ENCODE measurements at places on chromosomes 13 and 19.

DNA sequence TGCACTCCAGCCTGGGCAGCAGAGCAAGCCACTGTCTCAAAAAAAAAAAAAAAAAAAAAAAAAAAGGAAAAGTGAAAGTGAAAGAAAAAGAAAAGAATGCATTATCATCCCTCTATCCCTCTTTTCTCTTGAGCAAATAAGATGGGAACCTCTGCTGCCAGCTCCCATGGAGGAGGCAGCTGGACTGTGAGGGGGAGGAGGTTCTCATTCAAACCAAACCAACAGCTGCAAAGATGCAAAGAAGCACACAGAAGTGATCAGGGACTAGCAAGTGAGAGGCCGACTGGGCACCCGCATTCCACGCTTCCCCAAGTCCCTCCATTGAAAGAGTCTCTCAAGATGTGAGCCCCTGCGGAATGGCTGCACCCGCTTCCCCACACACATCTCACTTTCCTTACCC is 63.5 kb downstream of the TSHZ3 start:
- no peak for DNase-seq

- DNase-seq, result no peak
Measured at GRCh38 chr19:45457776-45458175, 10.0 kb upstream of the FOSB start.

DNA sequence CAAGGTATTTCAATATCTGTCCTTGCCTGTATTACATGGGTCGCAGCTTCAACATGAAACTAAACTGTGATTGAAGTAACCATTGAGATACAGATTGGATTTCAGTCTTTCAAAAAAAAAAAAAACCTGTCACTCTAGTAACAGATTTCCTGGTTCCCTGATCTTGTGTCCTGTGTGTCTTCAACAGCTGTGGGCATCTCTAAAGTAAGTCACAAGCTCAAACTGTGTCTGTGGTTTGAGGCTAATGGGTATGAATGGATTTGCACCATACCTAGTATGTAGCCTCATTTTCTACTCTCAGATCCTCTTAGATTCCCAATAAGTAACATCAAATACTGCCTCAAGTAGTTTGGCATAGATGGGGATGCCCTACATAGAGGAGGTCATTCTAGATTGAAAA is 300.1 kb downstream of the COG6 start:
- no peak for DNase-seq

DNA sequence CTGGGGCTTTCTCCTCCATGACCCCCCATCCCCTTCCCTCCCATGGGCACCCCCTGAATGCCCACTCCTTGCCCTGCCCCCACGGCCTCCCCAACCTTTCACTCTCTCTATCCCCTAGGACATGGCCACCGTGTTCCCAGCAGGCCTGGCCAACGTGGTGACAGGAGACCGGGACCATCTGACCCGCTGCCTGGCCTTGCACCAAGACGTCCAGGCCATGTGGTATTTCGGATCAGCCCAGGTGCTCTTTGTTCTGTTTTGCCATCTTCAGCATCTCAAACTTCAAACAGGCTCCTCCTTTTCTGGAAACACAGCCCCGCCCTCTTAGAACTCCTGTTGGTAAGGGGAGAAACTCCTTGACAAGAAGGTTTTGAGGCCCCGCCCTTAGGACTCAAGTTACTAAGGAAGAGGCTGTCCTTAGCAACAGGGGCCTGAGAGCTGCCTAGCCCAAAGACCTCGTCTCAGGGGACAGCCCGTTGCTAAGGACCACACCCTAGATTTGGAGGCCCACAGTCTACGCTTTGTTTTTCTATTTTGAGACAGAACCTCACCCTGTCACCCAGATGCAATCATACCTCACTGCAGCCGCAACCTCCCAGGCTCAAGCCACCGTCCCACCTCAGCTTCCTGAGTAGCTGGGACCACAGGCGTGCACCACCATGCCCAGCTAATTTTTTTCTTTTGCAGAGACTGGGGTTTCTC is 5.1 kb upstream of the FLT3LG start:
- peak; percentile 77 for DNase-seq

DNA sequence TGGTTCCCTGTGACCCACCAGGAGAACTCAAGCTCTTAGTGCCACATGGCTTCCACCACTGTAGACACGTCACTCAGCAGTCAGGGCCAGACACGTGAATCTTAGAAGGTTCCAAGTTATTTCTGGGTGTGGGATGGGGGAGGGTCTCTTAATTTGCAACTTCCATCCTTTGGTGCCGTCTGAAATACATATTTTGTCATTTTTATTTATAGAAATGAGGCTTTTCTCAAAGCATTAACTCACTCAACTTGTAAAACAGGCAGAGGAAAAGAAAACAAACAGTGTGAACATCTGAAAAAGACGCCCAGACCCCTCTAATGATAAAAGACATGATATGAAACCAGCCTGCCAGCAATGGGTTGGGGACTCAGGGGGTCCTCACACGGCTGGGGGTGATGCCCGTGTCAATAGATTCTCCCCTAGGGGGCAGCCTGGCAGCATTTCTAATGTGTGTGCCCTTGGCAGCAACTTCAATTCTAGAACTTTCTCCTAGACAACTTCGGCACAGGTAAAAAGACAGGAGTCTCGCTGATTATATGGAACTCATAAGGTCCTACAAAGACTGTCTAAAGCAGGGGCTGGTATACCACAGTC is 15.4 kb downstream of the PIP5K1C start:
- no peak for DNase-seq
